Pancreas (tissue), 10 donors: ENCODE measurements at places on chromosomes 7 and 10. TPM values are rescaled to one million over a fixed set of nuclear protein-coding genes. Genes with fewer than 3 reads are reported as not detected.

DNA sequence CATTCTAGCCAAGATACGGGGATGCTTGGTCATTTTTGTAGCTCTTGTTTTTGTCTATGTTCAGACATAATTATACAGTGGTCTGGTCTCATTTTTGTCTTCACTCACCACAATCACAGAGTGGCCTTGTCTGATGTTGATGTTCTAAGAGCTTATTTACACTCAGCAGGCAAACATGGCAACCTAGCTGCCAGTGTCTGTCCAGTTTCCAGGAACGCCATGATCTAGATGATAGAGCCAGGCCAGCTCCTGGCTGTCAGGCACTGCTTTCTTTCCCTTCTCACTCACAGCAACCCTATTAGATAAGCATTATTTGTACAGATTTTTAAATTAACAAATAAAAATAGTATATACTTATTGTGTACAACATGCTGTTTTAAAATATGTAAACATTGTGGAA lies 98.6 kb upstream of the PHF14 start:
- no peaks in the 10 kb centered on the region for H3K27me3 ChIP-seq
- H3K4me1 ChIP-seq, result no peaks in the 10 kb centered on the region
- DNase-seq, result no peak
- no peak overlapping the region for H3K27ac ChIP-seq
- H3K4me3 ChIP-seq, result no peak overlapping the region
- H3K36me3 ChIP-seq, result no peaks in the 10 kb centered on the region

DNA sequence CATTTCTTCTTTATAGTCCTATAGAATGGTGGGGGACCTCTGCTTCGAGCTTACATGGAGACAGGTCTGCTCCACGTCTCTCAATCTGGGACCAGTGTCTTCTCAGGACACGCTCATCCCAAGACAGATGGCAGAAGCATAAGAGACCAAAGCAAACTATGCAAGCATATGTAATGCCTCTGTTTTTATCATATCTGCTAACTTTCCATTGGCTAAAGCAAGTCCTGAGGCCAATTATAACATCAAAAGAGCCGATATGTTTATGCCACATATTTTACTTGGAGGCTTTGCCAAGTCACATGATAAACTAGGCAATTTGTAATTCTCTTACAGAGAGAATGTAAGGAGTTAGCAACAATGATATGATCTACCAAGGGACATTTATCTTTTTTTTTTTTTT lies 102.6 kb upstream of the NRBF2 start:
- no peaks in the 10 kb centered on the region for H3K27me3 ChIP-seq
- no peak overlapping the region for H3K27ac ChIP-seq
- DNase-seq, result no peak
- H3K4me3 ChIP-seq, result no peak overlapping the region
- H3K36me3 ChIP-seq, result no peaks in the 10 kb centered on the region

DNA sequence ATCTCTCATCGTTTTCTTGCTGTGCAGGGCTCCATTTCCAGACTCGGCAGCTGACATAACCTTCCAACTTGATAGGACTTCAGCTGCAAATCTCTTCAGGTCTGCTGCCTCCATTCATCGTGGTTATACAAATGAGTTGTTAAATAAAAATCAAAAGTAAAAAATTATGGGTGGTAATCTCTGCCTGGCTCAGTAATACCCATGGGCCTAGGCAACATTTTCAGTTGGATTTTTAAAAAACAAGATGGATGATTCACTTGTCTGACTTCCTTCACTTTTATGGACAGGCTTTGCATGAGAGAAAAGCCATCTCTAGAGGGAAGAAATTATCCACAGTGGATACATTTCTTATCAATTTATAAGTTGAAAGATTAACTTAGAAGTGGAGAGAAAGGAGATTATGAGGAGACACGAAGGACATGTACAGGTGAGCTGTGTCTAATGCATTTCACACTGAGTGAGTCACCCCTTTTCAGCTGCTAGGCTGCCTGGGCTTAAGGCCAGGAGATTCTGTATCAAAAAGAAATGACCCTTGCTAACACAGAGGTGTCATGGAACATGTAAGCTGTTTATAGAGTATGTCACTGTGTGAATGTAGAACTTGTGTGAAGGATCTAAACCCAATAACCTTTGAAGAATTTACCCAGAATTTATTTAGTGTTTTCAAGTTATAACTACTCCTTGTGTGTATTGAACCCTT lies 495.1 kb downstream of the AUTS2 start:
- no peaks in the 10 kb centered on the region for H3K27me3 ChIP-seq
- H3K27ac ChIP-seq, result no peak overlapping the region
- DNase-seq, result peak; percentile 16
- no peaks in the 10 kb centered on the region for H3K36me3 ChIP-seq
- H3K4me3 ChIP-seq, result no peak overlapping the region

DNA sequence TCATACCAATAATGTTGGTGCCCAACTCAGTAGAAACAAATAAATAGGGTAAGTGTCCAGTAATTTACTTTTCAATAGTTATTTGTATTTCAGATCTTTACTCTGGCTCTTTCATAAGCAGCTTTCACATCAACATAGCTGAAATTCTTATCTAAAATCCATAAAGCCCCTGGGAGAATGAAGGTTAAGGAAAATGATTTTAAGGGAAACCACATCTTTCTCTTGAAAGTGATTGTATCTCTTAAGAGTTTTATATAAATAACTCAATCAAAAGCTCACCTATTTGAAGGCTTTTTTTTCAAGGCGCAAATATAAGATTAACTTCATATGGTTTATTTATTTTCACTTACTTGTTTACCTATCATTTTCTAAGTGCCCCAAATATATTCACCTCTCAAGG lies 324.4 kb downstream of the HGF start:
- no peak overlapping the region for H3K4me3 ChIP-seq
- DNase-seq, result no peak
- no peaks in the 10 kb centered on the region for H3K36me3 ChIP-seq
- H3K4me1 ChIP-seq, result no peaks in the 10 kb centered on the region

DNA sequence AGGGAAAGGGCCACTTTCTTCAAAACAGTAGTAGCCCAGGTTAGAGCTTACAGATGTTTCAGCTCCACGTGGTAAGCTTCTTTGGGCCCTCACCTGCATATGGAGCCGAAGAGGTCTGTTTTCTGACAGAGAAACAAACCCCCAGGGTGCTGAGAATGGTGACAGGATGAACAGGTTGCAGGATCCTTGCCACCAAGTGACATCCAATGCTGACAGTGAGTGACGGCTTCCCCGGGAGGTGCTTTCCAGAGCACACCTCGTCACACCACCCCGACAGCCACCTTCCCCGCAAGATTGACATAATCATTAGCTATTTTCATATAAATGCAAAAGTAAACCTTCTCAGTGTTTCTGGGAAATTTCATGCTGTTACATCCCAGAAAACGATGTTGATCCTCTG lies 109.3 kb upstream of the BTBD16 start:
- H3K27ac ChIP-seq, result no peak overlapping the region
- H3K27me3 ChIP-seq, result no peaks in the 10 kb centered on the region
- no peaks in the 10 kb centered on the region for H3K4me1 ChIP-seq
- no peak for DNase-seq

DNA sequence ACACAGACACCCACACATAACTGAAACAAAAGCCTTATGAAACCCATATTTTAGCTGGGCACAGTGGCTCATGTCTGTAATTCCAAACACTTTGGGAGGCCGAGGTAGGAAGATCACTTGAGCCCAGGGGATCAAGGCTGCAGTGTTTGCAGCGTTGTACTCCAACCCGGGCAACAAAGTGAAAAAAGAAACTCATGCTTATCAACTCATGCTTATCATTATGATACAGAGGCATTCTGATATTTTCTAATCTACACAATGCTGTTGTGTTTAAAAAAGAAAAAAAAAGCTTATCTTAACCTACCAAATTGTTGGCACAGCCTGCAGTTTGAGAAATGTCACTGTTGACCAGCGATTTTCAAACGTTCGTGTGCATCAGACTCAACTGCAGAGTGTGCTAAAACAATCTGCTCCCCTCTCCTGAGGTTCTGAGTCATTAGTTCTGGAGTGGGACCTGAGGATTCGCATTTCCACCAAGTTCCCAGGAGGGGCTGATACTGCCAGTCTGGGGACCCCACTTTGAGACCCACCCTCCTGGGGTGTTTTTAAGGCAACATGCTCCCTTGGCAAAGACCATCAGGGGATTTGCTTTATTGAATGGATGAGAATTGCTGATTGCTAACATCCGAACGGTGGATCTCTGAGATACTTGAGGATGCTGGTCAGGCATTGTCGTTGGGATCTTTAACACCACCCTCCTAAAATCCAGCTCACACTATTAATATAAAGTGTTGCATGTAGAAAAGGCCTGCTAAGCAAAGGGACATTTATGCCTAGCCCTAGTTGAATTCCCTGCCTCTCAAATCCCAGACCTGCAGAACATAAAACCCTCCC lies 16.2 kb downstream of the CHST3 start:
- H3K27ac ChIP-seq, result peak overlapping the region; percentile 50
- H3K36me3 ChIP-seq, result no peaks in the 10 kb centered on the region
- no peak overlapping the region for H3K4me3 ChIP-seq
- H3K27me3 ChIP-seq, result no peaks in the 10 kb centered on the region

LUC7L2 gene
- total RNA-seq, result 42.5 TPM

TMEM213 gene
- total RNA-seq, result 0.16 TPM

SFXN3 gene
- total RNA-seq, result 13.3 TPM

EXOC6 gene
- total RNA-seq, result 4.2 TPM

DNAAF5 gene
- total RNA-seq, result 12.0 TPM

MPP7 gene
- total RNA-seq, result 14.2 TPM
